ENCODE measurements at places on chromosomes 3 and 15.

GRCh38 chr15:73165844-73166243, 113.6 kb downstream of the NEO1 start:
- DNase-seq: no peak

GRCh38 chr3:39106281-39106811, 1.1 kb downstream of the GORASP1 start:
- no peak for DNase-seq

DNA sequence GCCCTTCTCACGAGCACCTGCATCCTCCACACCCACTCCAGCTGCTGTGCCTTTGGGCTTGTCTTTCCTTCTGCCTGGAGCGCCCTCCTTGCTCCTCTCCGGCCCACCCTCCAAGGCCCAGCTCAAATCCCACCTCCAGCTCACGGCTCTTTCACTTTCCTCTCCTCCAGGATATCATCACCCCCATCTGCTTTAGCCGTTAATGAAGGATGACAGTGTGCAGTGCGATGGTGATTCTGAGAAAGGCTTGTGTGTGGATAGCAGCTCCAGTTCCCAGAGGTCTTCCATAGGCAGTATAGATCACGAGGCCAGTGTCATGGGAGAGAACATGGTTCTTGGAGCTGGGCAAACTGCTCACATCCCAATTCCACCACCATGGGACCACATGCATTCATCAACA, 237.4 kb downstream of the TLE3 start:
- no peak for DNase-seq

DNA sequence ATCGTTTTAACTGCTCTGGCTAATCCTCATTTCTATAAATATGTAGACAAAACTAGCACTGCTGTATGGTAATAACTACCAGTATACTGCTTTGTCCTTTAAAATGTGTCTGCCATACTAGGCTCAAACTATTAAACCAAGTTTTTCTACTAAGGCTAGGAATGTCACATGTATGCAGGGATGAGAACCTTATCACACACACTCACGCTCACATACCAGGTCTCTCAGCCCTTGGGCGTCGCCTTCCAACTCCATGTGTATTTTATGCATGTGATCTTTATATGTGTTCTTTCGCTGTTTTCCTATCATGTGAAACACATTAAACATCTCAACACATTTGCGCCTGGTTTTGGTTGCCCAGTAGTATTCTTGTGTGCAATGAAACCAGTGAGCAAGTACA, 32.6 kb downstream of the ATP2C1 start:
- DNase-seq: no peak

DNA sequence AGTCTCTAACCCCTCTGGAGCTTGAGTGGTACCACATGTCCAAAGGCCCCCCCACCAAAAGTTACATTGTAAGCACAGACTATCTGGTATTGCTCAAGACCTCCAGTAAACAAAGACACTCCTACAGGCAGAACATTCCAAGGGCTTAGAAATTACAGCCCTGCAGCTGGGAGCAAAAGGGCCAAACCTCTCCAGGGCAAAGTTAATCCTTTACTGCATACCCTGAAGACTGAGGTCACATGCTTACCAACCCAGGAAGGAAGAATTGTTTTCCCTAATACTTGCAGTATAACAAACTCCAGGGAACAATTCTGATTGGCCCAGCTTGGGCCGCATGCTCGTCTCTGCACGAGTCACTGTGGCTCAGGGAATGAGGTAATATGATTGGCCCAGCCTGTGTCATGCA, 266.1 kb upstream of the NR2F2 start:
- no peak for DNase-seq

- DNase-seq: no peak
These were observed 34.5 kb downstream of the RASGRP1 start for GRCh38 chr15:38530113-38530512.

GRCh38 chr3:126747768-126748167, 43.7 kb downstream of the CHCHD6 start:
- DNase-seq: no peak

GRCh38 chr15:69987492-69988489, 109.9 kb downstream of the TLE3 start:
- DNase-seq: no peak

DNA sequence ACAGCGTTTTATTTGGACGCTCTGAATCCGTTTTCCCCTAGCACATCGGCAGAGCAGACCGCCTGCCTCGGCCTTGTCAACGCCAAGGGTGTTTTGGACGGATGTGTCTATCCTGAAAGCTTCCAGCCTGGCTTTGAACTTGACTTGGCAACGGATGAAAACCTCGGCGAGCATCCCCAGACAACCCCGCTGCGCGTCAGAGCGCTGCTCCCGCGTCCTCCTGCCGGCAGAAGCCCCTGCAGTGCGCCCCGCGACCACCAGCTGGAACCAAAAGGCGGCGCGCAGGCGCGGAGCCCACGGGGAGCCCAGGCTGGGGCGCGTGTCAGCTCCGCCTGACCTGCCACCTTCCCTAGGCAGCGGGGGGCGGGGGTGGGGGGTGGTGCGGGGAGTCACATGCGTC, 26.2 kb upstream of the ARL8B start:
- DNase-seq: no peak

GRCh38 chr3:134294302-134295280, 43.9 kb upstream of the RYK start:
- no peak for DNase-seq

GRCh38 chr3:99562138-99562537, 76.3 kb upstream of the COL8A1 start:
- DNase-seq: no peak

- no peak for DNase-seq
These were observed 40.4 kb upstream of the CTNNB1 start for GRCh38 chr3:41158947-41159346.

GRCh38 chr3:39064646-39065045, 12.8 kb downstream of the WDR48 start:
- DNase-seq: no peak

- DNase-seq: no peak
These were observed 136.0 kb upstream of the CCDC54 start for GRCh38 chr3:107241217-107241616.

DNA sequence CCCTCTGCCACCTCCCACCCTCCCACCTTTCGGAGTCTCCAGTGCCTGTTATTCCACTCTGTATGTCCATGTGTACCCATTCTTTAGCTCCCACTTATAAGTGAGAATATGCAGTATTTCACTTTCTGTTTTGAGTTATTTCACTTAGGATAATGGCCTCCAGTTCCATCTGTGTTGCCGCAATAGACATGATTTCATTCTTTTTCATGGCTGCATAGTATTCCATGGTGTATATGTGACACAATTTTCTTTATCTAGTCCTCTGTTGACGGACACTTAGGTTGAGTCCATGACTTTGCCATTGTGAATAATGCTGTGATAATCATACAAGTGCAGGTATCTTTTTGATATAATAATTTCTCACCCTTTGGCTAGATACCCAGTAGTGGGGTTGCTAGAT, 91.0 kb upstream of the UBE3A start:
- no peak for DNase-seq

DNA sequence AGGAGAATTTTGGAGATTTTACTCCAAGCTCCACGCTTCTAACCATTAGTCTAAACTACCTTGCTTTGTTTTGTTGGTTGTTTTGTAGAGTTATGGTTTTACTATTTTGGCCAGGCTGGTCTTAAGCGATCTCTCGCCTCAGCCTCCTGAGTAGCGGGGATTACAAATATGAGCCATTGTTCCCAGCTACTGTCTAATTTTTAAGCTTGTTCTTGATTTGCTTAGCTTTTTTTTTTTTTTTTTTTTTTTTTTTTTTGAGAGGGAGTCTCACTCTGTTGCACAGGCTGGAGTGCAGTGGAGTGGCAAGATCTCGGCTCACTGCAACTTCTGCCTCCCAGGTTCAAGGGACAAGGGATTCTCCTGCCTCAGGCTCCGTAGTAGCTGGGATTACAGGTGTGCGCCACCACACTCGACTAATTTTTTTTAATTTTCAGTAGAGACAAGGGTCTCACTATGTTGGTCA, 28.5 kb downstream of the EFCAB12 start:
- DNase-seq: no peak

GRCh38 chr3:184325715-184326369, 11.4 kb downstream of the EIF4G1 start:
- DNase-seq: no peak

- DNase-seq: no peak
These were observed 84.2 kb downstream of the LRRC49 start for GRCh38 chr15:70976851-70977250.

- no peak for DNase-seq
These were observed 163.6 kb upstream of the SETMAR start for GRCh38 chr3:4139462-4140140.

- no peak for DNase-seq
These were observed 1.1 kb downstream of the ADPGK start for GRCh38 chr15:72782274-72783003.

DNA sequence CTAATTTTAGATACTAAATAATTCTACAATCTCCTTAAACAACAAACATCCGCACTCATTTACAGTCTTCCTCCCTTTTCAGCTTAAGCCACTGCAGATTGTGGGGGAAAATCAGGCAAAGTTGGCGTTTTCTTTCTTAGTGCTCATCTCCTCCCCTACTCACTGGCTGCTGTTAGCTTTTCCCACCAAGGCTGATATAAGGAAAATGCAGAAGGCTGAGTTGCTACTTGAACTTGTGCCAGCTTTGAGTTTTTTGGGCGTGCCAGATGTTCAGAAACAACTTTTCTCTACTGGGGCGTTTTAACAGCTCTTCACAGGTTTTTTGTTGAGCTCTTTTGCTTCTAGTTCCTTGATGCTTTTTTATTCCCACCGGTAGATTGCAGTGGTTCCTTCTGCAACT, 222.0 kb downstream of the PYDC2 start:
- no peak for DNase-seq

DNA sequence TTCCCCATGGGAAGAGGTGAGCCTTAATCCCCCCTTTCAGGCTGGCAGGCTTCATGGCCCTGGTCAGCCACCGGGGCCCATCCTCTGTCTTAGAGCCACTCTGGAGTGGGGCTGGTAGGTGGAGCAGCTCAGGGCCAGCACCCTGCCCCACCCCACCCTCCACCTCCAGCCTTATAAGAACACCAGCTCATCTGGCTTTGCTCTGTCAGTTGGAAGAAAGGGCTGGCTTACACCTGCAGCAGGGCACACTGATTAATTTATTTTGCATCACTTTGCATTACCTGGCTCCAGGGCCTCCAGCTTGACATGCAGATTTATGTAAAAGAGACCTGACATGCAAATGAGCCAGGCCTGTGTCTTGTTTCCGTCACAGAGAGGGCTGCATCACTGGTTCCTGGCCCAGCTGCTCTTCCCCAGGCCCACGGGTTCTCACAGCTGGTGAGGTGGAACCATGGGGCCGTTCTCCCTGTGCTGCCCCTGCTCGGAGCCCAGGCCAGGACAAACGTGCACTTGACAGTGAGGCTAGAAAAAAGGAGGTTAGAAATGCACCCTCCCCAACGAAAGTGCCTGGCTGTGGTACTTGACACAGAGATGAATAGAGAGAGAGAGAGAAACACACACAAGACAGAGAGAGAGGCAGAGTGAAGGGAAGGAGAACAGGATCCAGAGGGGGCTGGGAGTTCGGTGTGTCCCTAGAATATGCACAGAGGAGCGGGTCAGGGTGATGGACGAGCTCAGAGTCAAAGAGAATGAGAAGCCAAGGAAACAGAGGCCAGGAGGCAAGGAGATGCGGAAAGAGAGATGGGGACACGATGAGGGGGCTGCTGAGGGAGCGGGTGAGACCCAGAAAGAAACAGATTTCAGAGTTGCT, 44.5 kb upstream of the MAGEF1 start:
- no peak for DNase-seq

DNA sequence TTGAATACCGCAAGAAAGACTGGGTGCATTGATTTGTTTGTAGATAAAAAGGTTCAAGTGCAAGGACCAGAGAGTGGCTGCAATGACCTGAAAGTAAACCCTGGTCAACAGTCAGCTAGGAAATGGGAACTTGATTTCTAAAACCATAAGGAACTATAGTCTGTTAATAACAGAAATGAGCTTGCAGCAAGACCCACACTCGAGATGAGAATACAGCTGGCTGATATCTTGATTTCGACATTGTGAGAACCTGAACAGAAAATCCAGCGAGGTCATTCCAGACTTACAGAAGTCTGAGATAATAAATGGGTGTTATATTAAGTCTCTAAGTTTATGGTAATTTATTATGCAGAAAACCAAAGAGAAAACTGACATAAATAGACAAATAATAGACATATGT, 177.3 kb downstream of the NFKBIZ start:
- no peak for DNase-seq

- no peak for DNase-seq
These were observed 122.9 kb upstream of the PTPRG start for GRCh38 chr3:61438253-61439121.

DNA sequence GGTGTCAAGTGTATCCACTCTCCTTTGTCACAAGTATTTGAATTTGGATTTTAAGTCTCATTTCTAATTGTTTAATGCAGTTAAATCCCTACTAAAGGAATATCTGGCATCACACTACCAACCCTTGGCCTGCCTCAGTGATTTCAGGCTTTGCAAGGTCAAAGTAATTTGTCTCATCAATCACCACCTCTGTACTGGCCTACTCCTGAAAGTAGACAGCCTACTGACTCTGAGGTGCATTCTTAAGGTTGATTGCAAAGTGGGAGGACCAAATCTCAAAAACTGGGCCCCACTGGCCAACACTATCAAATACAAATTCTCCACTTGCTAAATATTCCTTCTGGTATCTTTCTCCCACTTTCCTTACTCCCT, 851 bp upstream of the TEX55 start:
- no peak for DNase-seq

DNA sequence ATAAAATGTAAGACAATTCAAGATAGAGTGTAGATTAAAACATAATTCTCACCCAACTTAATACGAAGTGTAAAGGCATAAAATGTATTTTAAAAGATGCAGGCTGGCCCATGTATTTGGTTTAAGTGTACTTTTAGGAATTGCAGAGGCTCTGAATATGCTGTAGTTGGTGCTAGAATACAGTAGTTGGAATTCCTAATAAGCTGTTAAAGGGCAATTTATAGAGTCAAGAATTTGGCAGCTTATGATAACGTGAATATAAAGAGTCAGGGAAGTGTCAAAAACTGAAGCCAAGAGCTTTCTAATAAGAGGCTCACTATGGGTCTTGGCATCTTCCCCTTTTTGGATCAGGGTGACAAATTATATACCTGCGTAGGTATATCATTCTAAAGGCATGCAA, 36.5 kb downstream of the ADAMTS9 start:
- no peak for DNase-seq

- DNase-seq: peak; percentile 93
These were observed at the start of gene SORD for GRCh38 chr15:45022871-45023658. TSS of gene SORD (plus strand) at chr15:45023195. CDS start at chr15:45023284, 89 bp downstream.

GRCh38 chr3:61371123-61371522, 119.9 kb upstream of the FHIT start:
- DNase-seq: no peak

Measured in H54 (cell line).